Effector CD4-positive, alpha-beta T cell (primary cell): ENCODE measurements at places on chromosomes 13 and 19.
A peak's percentile ranks its signal among the peaks of the same experiment; 100 is the strongest.

- DNase-seq = no peak
Observed at GRCh38 chr19:30812099-30812678, 440.0 kb downstream of the ZNF536 start.

- DNase-seq = no peak
Observed at GRCh38 chr13:51231456-51231855, 9.3 kb downstream of the FAM124A start.

DNA sequence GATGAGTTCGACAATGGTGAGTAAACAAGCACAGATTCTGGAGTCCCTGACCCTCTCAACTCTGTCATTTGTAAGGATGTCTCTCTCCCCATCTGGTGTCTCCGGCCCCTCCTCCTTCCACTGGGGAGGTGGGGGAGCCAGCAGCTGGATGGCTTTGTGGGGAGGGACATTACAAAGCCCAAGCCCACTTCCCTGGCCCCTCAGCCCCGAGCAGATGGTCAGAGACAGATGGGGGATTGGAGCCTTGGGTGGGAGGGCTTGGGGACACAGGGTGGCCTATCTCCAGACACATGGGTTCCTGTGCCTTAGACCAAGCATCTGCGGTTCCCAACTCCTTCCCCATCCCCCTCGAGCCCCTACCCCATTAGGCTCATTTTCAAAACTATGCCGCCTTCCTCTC is 2.5 kb downstream of the TIMM50 start:
- DNase-seq = no peak

DNA sequence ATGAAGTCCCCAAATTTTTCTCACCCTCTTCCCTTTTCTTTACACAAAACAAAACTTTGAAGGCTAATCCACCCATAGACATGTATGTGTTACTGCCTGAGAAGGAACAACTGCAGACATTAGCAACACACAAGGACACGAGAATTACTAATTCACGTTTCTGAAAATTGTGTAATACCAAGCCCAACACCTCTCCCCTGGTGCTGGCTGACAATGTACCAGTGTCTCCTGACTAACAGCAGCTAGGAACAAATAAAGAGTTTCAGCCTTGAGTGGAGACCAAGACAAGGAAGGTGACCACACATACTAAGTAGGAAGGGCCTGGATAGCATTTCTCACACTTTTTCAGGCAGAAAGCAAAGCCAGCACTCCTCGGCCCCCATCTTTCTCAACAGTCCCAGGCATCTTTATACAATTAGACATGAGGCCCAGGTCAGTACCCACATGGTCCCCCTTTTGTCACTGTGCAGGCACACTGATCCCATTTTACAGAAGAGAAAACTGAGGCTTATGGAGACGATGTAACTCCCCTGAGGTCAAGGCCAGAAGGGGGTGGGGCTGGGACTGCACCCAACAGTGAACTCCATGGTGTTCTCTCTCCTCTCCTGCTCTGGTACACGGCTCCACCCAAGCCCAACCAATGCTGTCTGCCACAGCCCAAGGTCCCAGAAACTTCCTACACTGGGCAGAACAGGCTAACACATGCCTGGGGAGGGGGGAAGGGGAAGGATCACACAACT is 8.7 kb downstream of the BRD4 start:
- no peak for DNase-seq

- no peak for DNase-seq
Observed at GRCh38 chr19:8640402-8641004, 10.1 kb downstream of the NFILZ start.

DNA sequence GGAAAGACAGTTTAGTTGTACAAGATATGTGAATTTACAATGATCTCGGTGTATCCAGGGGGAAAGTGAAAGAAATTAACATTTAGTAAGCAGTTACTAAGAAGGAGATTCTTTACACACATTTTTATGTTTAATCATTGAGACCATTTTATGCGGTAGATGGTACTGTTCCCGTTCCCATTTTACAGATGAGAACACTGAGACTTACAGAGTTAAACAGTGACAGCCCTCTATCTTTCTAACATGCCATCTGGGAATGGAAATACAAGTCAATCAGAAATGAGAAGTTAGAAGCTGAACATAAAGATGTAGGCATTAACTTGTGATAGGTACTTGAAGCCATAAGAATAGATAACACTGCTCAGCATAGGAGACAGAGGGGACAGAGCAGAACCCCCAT is 144.9 kb downstream of the VWA8 start:
- DNase-seq = no peak

GRCh38 chr19:50361290-50362029 is 4.0 kb downstream of the NAPSA start:
- DNase-seq = no peak

- no peak for DNase-seq
Observed at GRCh38 chr19:18173054-18173571, 500 bp upstream of the IFI30 start.

DNA sequence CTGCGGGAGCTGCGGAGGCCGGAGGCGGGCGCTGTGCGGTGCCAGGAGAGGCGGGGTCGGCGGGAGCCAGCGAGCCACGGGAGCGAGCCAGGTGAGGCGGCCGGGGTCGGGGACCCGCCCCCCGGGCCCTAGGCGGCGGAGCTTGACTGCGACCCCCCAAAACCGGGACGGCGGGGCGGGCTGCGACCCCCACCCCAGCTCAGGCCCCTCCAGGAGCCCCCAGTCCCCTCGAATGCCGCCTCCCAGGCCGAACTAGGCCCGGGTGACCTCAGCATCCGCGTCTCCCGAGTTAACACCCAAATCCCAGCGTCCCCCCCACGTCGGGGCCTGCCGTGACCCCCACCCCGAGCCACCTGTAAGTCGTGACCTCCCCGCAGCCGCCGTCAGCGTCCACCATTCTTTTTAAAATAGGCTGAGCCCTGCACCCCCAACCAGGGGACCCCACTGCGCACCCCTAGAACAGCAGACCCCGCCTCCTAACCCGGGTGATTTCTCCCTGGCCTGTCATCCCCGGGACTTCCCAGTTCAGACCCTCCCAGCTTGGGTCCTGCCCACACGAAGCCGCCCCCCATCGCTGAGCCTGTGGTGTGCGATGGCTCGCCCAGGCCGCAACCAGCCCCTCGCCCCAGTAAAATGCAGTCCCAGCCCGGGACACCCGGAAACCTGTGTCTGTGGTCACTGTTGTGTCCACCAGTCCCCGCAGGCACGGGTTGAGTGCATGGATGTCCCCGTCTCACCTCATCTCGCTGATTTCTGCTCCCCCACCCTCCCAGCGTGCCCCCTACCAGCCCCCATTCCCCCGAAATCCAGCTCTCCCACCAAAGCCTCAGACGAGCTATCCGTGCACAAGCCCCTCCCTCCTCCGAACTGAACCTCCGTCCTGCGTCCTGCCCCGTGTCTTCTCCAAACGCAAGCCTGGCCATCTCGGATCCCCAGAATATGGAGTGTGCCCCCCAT is 551 bp downstream of the FZR1 start:
- peak; percentile 21 for DNase-seq
